KG1 (cell line): ENCODE measurements at places on chromosomes 7 and 10.

DNA sequence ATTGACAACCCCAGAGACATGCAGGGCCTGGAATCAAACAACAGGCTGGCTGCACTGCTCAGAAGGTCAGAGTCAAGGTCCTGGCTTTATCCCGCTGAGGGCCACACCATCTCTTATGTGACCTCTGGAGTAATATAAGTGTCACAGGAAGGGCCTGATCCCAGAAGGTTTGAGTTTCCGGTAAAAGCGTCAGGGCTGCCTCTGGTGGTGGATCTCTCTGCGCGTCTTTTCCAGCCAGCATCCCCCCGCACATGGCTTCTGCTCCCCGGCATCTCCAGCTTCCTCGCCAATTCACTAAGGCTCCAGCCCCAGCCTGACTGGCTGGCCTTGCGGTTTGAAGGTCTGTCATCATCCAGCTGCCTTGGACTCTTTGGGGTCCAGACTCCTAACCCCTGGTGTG is 54.2 kb downstream of the SNX10 start:
- DNase-seq, result no peak

- no peak for DNase-seq
Observed at GRCh38 chr7:102395592-102395872, 631 bp upstream of the PRKRIP1 start.

GRCh38 chr10:29785701-29786100 is 150.9 kb upstream of the SVIL start:
- no peak for DNase-seq

GRCh38 chr10:67492317-67493019 is 203.5 kb downstream of the CTNNA3 start:
- no peak for DNase-seq

- DNase-seq, result no peak
Observed at GRCh38 chr10:43573250-43574000, 991 bp downstream of the ZNF239 start.

GRCh38 chr7:101858437-101859385 is 41.3 kb downstream of the CUX1 start:
- DNase-seq, result no peak

DNA sequence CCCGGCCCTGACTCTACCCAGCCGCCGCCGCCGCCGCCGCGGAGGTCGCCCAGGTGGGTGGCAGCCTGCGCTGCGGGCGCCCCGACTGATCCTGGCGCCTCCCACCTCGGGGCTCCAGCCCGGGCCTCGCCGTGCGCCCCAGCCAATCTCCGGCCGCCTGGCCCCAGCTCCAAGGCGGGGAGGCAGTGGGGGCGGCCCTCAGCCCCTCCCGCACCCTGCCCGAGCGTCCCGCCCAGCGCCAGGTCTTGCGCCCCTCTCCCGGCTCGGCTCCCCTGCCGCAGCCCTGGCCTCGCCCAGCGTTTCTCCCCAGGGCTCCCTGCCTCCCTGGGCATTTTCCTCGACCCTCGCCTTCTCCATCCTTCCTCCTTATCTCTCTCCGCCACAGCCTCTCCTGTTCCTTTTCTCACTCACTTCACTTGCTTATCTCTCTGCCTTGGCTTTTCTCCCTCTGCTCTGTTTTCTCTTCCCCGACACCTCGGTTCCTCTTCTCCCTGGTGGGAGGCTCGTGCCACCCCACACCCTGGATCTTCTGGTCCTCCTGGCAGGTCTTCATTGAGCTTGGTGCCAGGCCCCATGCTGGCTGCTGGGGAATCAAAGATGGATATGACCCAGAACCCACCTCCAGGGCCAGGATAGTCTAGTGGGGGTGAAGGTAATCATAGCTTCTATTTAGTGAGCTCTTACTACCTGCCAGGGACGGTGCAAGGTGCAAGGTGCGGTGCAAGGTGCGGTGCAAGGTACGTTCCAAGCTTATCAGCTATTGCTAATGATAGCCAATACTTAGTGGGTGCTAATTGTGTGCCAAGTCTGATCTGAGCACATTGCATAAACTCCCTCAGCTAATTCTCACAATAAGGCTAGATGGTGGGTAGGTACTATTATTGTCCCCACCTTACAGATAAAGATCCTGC is at the start of gene SFRP5:
Gene SFRP5 (minus strand): TSS at position 87 of the 911 bp plus-strand sequence. CDS start 166 bp downstream, outside the sequence.
- DNase-seq, result no peak

DNA sequence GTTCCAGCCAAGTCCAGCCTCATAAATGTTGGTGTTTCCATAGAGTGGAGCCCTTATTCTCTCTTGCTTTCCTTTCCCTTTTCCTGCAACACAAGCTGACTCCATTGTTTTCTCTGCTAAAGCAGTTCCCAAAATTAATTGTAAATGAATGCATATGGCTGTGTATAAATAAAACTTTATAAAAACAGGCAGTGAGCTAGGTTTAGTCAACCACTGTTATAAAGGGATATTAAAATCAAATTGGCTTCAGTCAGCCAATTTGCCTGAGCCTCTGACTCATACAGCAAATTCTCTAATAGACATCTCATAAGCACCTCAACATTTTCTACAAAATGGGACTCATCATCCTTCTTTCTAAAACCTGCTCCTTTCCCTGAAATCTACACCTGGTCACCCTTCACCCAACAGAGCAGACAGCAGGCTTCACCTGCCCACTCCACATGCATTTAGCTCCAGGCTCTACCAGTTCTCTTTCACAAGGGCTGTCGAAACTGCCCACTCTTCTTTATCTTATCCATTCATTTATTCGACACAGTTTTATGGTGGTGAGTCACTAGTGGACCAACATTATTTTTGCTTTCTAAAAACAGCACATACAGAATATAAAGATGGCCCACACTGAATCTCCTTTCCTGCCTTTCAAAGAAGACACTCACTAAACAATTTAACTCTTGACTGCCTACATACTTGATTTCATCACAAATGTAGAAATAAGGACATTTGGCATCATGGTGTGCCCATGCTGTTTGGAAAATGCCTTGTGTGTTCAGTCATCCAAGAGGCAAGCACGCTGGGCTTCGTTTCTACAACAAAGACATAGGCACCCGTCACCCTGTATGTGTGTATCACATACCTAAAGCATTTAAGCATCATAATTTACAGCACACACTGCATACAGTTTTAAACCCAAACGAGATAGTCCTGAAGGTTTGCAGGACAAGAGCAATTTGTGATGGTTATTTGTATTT is 74.6 kb upstream of the C7orf33 start:
- no peak for DNase-seq

GRCh38 chr10:52645187-52645758 is 127.3 kb downstream of the MBL2 start:
- DNase-seq, result no peak

DNA sequence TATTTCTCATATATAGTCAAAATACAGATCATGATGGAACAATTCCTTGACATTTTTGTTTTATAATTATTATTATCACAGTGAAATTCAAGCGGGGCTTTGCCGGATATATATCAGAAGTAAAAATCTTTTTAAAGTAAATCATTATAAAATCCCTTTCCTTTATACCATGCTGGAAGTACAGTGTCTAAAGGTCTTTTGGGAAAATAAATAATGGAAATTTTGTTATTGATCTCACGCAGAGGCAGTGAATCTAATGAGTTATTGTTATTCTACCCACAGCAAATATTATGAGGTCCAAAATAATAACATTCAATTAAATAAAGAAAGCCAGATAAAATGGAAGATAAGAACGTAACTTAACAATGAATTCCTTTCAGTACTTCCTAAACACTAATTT is 33.8 kb downstream of the GFRA1 start:
- DNase-seq, result no peak

DNA sequence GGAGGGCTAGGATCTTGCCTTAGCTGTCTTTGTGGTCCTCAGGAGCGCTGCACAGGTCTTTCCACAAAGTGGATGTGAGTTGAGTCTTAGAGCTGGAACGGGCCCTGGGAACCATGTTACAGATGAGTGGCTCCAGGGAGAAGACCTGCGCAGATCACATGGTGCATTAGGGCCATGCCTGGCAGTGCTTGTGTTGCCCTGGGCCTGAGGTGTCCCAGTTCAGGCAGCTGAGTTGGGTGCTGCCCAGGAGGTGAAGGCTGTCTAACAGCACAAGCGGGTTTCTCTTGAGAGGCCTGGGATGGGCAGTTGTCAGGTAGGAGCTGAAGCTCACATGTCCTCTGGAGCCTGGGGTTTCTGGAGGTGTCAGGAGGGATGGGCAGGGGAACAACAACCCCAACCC is 33.7 kb upstream of the ANKRD2 start:
- DNase-seq, result no peak

DNA sequence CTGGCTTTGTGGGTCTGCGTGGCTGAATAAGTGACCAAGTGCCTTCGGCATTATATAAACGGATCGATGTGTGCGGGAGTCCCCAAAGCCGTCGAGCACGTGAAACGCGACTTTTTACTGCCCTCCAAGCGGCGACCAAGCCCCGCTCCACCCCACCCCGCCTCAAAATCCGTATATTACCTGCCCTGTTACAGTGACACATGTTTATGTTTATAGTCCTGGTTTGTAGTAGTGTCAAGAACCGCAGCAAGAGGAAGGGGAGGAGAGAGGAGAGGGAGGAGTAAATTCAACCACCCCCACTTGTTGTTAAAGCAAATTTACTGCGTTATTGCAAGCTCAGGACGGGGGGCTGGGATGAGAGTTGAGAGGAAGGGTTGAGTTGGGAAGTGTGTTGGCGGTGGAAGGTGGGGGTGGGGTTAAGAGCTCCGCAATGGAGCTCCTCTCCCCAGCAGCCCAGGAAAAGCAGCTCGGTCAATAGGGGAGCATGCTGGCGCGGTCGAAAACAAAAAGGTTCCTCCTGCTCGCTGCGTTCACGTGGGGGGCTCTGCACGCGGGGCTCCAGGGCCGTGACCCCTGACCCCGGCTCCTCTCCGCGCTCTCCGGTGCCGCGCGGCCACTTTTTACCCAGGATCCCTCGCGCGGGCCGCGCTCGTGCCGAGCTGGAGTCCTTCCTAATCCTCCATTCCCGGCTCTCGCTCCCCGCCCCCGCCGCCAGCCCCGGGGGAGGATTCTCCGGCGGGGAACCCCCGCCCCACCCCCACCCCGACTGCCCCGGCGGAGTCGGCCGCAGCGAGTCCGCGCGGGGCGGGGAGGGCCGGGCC is at the start of gene SKIDA1:
Gene SKIDA1 (minus strand): TSS at position 316 of the 821 bp plus-strand sequence. CDS start 7,860 bp downstream, outside the sequence.
- peak; percentile 47 for DNase-seq

GRCh38 chr10:123257904-123258456 is 103.8 kb downstream of the BUB3 start:
- DNase-seq, result no peak

DNA sequence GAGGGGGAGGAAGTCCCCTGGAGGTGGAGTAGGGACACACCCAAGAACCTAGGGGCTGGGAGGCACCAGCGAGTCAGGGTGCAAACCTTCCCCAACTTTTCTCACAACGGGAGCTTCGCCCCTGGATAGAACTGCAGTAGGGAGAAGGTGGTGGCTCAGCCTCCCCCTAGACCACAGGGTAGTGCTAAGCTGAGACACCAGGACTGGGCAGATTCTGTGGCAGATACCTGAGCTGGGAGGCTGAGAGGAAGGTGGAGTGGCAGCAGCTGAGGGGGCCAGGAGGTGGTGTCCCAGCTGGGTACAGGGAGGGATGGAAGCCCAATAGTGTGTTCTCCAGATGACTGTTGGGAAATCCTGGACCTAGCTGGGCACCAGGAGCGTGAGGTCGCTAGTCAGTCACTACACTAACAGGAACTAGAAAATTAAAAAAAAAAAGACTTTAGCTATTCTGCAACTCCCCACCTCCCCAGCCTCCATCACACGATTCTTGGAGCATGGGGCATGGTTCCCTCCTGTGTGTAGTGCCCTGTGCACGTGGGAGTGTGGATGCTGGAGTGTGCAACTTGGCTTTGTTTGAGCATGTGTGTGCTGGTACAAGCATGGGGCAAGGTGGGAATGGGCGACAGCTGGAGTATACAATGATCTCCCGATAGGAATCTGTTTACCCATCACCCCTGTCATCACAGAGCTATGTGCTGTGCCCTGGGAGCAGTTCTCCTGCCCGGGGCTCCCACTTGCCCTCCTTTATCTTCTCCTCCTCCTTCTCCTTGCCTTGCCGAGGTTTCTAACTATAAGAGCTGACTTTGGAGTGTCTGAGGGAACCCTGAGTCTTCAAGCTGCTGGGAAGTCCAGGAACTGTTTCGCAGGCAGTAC is 8.8 kb upstream of the TRPV6 start:
- no peak for DNase-seq

GRCh38 chr7:128954150-128954549 is 16.4 kb downstream of the IRF5 start:
- DNase-seq, result no peak

DNA sequence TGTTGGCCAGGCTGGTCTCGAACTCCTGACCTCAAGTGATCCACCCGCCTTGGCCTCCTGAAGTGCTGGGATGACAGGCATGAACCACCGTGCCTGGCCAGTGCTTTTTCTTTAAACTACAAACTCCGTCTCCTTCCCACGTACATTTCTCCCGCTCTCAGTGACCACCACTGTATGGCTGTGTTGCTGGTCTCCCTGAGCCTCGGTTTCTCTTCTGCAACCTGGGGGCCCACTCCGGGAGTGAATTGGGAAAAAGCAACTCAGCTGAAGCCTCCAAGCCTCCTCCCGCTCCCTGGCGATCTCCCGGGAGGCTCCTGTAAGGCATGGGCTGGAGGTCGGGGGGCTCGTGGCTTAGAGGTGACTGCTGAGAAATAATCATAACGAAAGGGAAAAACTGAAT is 136.3 kb downstream of the ELFN1 start:
- DNase-seq, result no peak

DNA sequence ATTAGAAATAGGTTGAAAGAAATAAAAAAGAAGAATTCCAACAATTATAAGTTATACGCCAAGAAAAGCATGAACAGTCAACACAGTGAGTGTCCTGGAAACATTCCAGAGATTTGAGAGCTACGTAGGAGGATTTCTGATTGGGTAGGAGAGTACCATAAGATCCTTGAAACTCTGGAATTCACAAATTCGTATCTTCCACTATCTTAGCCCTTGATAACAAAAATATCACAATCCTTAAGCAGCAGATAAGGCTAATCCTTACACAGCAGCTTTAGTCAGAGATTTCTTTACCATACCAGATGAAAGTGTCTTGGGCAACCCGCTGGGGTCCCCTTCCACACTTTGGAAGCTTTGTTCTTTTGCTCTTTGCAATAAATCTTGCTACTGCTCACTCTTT is 8.2 kb downstream of the TPK1 start:
- no peak for DNase-seq

DNA sequence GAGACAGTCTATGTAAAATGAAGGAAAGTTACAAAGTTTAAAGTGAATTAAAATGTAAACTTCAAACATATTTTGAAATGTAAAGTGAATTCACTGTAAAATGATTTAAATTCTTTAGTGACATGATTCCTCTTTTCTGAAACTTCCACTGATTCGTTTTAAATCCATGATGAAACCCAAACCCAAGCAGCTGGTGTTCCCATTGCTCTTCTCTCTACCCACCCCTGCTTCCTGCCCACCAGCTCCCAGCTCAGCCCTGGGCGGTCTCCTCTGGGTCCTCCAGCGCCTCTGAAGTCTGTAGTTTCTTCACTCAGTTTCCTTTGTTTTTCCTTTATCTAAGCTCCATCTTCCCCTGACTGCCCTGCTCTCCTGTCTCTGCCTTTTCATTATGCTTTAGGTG is 175.9 kb downstream of the SNX10 start:
- DNase-seq, result no peak

- DNase-seq, result no peak
Observed at GRCh38 chr10:118764195-118764594, 9.4 kb upstream of the CACUL1 start.

- DNase-seq, result no peak
Observed at GRCh38 chr7:130908345-130909160, 174.5 kb upstream of the KLF14 start.

GRCh38 chr7:116595063-116595462 is 70.2 kb downstream of the CAV1 start:
- no peak for DNase-seq
